ENCODE measurements at places on chromosomes 6 and 20.

- DNase-seq, result peak; percentile 91
These were observed 50.8 kb upstream of the FAM83D start for GRCh38 chr20:38875175-38875993.

DNA sequence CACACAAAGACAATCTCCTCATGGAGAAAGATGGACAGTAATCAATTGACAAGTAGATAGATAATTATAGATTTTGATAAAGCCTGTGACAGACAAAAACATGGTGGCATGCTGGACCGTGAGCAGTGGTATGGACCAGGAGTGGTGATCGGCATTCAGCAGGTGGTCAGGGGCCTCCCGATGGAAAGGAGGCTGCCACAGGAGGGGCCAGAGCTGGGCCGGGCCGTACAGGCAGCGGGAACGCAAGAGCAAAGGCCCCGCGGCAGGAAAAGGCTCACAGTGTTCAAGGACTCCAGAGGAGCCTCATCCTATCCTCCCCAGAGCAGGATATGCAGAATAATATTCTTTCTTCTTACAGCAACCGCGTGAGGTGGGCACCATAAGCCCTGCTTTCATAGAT, 123.7 kb downstream of the EYA2 start:
- no peak for DNase-seq

- DNase-seq, result peak; percentile 30
These were observed 97.0 kb upstream of the AGPAT4 start for GRCh38 chr6:161370880-161371279.

GRCh38 chr20:58579819-58580473, 64.7 kb upstream of the APCDD1L start:
- DNase-seq, result no peak

DNA sequence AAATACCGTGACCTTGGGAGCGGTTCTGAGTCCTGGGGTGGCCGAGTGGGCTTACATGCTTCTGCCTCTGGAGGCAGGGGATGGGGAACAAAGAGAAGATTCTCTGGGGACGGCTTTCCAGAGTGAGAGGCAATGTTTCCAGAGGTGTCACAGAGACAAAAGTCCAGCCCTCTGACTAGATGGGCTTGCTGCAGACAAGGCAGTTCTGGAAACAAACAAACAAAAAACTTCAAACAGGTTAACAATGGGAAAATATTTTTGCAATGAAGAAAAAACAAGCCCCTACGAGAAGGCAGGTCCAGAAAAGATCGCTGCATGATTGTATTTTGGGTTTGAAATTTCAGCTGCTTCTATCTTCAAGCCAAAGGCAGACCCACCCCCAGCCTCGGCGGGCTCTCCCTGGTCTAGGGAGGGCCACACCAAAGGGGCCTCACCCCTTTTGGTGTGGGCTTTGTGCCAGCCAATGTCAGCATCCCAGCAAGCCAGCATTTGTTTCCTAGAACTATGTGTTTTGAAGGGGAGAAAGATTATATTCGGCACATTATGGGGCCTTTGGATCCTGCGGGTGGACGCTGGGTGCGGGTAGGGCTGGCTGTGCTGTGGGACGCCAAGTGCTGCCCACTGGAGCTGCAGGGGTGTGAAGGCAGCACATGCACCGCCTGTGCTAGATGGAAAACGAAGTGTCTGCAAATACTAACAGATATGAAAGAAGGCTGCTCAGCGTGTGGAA, 42.9 kb downstream of the RIOK1 start:
- no peak for DNase-seq

- no peak for DNase-seq
These were observed 93.2 kb upstream of the HS3ST5 start for GRCh38 chr6:114435985-114436384.

GRCh38 chr6:168107191-168107983, 28.4 kb upstream of the FRMD1 start:
- DNase-seq, result no peak

- no peak for DNase-seq
These were observed 303.6 kb upstream of the FERMT1 start for GRCh38 chr20:6426287-6426891.

DNA sequence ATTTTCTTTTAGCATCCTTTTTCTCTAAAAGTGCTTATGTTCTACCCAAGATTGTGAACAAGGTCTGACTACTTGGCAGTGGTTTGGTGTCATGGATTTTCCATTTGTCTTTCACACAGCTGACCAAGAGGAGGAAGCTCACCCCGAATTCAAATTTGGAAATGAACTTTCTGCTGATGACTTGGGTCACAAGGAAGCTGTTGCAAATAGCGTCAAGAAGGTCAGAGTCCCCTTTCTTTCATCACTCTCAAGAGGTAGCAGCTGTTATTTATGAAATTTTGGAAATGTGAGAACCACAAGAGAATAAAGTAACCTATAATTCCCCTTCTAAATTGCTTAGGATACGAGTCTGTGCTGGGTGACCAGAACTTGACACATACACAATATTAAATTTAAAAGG, 113.0 kb upstream of the LAMP5 start:
- DNase-seq, result no peak

DNA sequence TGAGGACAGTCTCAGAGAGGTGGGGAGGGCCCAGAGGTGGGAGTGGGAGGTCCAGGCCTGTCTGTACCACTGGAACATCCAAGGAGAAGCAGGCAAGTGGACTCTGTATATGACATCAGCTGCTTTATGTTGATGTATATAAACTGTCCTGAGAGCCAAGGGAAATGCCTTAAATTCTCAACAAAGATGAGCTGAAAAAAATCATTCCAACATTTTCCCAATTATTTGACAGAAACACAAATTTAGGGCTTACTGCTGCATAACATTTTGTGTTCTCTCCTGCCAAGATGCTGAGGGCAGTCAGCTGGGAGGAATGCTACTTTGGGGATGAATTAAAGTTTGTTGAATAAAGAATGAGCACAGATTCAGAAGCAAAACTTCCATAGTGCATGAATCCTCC, 52.8 kb downstream of the FOXC1 start:
- DNase-seq, result no peak

- peak; percentile 65 for DNase-seq
These were observed 90.7 kb upstream of the ARID1B start for GRCh38 chr6:156686301-156686994.

DNA sequence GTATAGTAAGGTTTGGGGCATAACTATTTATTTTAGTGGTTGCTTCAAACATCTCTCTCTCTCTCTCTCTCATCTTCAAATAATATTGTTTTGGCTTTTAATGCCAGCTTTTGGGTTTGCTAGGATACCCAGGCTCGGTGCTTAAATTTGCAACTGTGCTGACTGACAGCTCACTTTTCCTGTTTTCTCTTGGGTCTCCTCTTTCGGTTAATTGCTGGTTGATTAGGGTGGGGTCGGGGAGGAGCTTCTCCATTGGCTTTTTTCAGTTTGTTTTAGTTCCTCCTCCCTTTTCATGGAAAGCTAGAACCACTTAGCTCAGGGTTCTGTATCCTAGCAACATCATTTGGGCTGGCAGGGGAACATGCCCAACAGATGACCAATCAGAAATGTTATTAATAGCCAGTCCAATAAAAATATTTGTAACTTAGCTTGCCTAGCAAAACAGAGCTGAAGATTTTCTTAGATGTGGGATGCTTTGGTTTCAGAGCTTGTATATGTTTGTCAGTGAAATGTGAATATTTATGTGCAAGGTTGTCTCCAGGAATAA, 11.3 kb downstream of the TFAP2B start:
- DNase-seq, result no peak

DNA sequence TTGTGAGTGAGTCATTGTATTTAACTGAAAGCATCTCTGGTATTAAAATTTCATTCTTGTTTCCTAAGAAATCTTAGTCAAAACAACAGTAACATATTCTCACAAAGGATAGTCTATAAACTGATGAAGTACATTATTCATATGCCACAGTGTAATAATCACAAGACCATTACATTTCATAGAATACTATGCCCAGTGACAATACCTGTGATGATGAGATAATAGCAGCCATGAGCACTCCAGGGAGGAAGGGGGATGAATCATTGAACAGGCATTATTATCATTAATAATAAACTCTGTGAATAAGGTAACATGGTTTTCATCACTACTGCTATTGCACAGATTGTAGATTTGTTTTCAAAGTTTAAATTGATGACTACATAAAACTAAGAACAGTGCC, 667.9 kb downstream of the EPM2A start:
- no peak for DNase-seq

- DNase-seq, result peak; percentile 84
These were observed 8.7 kb upstream of the GMEB2 start for GRCh38 chr20:63635431-63636141.

GRCh38 chr6:112786801-112787200, 439.7 kb downstream of the RFPL4B start:
- DNase-seq, result no peak

DNA sequence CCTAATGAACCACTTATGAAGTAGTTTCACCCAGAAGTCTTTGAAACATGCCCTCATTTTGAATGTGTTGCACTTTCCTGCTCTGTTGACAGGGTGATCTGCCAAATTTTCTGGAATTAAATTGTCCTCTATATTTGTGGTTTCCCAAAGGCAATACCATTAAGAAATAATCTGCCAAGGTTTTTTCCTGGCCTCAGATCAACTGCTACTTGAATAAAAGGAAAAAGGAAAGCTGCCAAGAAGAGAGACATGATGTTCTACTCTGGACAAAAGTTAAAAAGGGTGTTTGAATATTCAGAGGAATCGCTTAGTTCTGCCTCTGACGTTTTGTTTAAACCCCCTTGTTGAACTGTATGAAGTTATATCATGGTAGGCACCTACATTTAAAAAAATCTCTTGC, 37.4 kb upstream of the ARMH2 start:
- DNase-seq, result no peak

GRCh38 chr20:61120595-61121515, 131.2 kb upstream of the CDH4 start:
- DNase-seq, result peak; percentile 18

Data from thymus (tissue), 14 donors.